ENCODE measurements at places on chromosomes 3 and 15. TPM values are rescaled to one million over a fixed set of nuclear protein-coding genes. Genes with fewer than 3 reads are reported as not detected.

The ARHGAP11A gene
- 53.6 TPM for total RNA-seq

GRCh38 chr15:40087991-40088928, 20.4 kb downstream of the BMF start:
- H3K4me1 ChIP-seq = peaks cover 12% of the 10 kb centered on the region
- peaks cover 17% of the 10 kb centered on the region for H3K36me3 ChIP-seq
- H3K27ac ChIP-seq = no peak overlapping the region
- H3K4me3 ChIP-seq = no peak overlapping the region
- H3K27me3 ChIP-seq = no peaks in the 10 kb centered on the region

- no peaks in the 10 kb centered on the region for H3K27me3 ChIP-seq
- no peak overlapping the region for H3K27ac ChIP-seq
- H3K36me3 ChIP-seq = no peaks in the 10 kb centered on the region
- no peaks in the 10 kb centered on the region for H3K4me1 ChIP-seq
Observed at GRCh38 chr15:63819645-63820044, 14.1 kb downstream of the HERC1 start.

The TRAT1 gene
- total RNA-seq = 0.56 TPM

GRCh38 chr15:25671132-25671531, 192.0 kb downstream of the ATP10A start:
- DNase-seq = no peak
- H3K27me3 ChIP-seq = no peaks in the 10 kb centered on the region
- no peak overlapping the region for H3K4me3 ChIP-seq
- H3K36me3 ChIP-seq = no peaks in the 10 kb centered on the region
- no peak overlapping the region for H3K27ac ChIP-seq

DNA sequence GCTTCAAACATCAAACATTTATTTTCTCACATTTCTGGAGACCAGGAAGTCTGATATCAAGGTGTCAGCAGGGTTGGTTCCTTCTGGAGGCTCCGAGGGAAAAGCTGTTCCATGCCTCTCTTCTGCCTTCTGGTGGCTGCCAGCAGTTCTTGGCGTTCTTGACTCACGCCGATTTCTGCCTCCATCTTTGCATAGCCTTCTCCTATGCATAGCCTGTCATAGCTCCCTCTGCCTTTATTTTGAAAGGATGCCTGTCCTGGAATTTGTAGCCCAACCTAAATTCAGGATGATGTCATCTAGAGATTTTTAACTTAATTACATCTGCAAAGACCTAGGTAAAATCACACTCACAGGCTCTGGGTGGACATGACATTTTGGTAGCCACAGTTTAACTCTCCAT, 70.4 kb downstream of the RGMA start:
- no peaks in the 10 kb centered on the region for H3K27me3 ChIP-seq
- H3K4me3 ChIP-seq = no peak overlapping the region
- H3K36me3 ChIP-seq = peaks cover 20% of the 10 kb centered on the region
- peaks cover 13% of the 10 kb centered on the region for H3K4me1 ChIP-seq

The FILIP1L gene
- total RNA-seq = 3.3 TPM

DNA sequence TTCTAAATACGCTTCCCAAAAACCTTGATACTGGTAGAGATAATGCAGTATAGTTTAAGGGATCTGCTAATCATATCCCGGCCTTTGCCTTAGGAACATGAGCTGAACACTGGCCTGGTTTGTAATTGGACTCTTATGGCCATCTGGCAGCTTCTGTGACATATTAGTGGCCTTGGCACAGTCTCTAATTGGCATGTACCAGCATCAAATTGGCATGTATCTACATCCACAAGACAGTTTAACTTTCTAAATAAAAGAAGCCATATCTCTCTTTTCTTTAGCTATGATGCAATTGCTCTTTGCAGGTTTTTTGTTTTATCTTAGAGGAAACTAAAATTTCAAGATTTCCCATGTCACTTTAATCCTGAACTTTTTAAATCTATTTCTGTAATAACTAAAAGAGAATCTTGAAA, 44.6 kb upstream of the FILIP1L start:
- no peak overlapping the region for H3K27ac ChIP-seq
- H3K4me1 ChIP-seq = no peaks in the 10 kb centered on the region
- no peak overlapping the region for H3K4me3 ChIP-seq
- H3K36me3 ChIP-seq = no peaks in the 10 kb centered on the region
- no peaks in the 10 kb centered on the region for H3K27me3 ChIP-seq
- DNase-seq = no peak

DNA sequence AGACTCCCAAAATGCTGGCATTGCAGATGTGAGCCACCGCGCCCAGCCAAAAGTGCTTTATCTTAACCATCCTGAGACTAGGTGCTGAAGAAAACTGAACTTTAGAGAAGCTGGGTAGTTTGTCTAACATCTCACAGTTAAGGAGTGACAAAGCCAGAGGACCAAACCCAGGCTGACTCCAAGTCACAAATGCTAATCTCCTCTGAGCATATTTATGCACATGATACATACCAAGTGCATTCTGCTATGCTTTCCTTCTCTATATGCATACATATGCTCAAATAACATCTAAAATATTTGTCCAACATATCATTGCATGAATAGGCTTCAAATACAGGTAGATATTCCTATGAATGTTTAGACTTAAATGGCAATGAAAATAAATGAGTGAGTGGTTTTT, 256.9 kb downstream of the CTNNB1 start:
- H3K4me3 ChIP-seq = no peak overlapping the region
- no peaks in the 10 kb centered on the region for H3K27me3 ChIP-seq
- H3K27ac ChIP-seq = no peak overlapping the region
- no peaks in the 10 kb centered on the region for H3K36me3 ChIP-seq

The SLC12A6 gene
- 36.3 TPM for total RNA-seq

DNA sequence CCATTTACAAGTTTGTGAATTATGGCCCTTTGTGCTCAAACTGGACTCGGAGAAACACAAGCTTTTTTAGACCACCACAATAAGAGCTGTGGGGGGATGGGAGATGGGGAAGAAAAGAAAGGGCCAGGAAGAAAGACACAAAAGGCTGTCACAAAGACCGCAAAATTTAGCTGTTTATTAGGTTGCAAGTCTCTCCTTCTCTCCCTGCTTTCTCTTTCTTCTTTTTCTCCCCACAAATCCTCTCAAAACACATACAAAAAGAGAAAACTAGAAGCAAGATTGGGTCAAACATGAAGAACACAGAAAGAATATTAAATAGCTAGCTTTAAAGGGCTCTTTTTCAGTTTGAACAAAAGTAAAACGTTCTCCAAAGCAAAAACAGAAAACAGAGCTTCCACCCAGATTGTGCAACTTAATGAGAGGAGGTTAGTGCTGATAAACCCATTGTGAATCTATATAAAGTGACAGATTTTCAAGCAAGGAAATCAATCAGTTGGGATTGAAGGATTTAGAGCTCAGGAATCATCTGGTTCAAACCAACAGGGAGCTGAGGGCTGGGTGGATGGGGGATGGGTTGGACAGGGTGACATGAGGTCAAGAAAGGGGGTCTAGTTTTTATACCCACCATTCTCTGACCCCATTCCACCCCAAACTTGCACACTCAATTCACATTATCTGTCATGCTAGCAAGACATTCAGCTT, 87.3 kb downstream of the DHX30 start:
- peaks cover 2% of the 10 kb centered on the region for H3K4me1 ChIP-seq
- no peak overlapping the region for H3K27ac ChIP-seq
- peaks cover 6% of the 10 kb centered on the region for H3K36me3 ChIP-seq

- H3K27me3 ChIP-seq = no peaks in the 10 kb centered on the region
- H3K27ac ChIP-seq = no peak overlapping the region
- no peaks in the 10 kb centered on the region for H3K4me1 ChIP-seq
- H3K4me3 ChIP-seq = no peak overlapping the region
Observed at GRCh38 chr3:146823622-146824021, 218.5 kb upstream of the PLSCR5 start.

- H3K4me1 ChIP-seq = no peaks in the 10 kb centered on the region
- no peaks in the 10 kb centered on the region for H3K36me3 ChIP-seq
- no peak for DNase-seq
- no peak overlapping the region for H3K27ac ChIP-seq
- no peak overlapping the region for H3K4me3 ChIP-seq
- no peaks in the 10 kb centered on the region for H3K27me3 ChIP-seq
Observed at GRCh38 chr3:87082796-87083440, 92.0 kb upstream of the VGLL3 start.

DNA sequence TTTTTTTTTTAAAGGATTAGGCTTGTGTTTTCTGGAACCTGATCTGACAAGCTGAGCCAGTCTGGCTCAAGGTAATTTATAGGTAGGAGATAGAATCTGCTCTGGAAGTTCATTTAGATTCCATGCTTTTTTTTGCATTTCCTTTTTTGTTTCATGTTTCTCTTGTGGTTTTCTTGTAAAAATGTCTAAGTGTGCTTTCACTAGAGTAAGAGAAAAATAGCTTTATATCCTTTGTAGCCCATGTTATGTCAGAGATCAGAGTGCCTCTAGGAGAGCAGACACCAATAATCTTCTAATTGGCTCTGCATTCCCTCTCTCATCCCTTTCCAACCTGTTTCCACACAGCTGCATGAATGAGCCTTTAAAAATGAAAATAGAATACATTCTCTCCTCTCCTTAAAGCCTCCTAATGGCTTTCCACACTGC, 389.8 kb upstream of the KCNMB2 start:
- DNase-seq = no peak
- H3K4me1 ChIP-seq = no peaks in the 10 kb centered on the region
- no peak overlapping the region for H3K27ac ChIP-seq
- no peaks in the 10 kb centered on the region for H3K27me3 ChIP-seq
- H3K4me3 ChIP-seq = no peak overlapping the region

- H3K27ac ChIP-seq = no peak overlapping the region
- no peak for DNase-seq
- no peaks in the 10 kb centered on the region for H3K4me1 ChIP-seq
- no peak overlapping the region for H3K4me3 ChIP-seq
- peaks cover 10% of the 10 kb centered on the region for H3K36me3 ChIP-seq
- H3K27me3 ChIP-seq = no peaks in the 10 kb centered on the region
Observed at GRCh38 chr3:149019580-149019979, 28.2 kb downstream of the GYG1 start.

DNA sequence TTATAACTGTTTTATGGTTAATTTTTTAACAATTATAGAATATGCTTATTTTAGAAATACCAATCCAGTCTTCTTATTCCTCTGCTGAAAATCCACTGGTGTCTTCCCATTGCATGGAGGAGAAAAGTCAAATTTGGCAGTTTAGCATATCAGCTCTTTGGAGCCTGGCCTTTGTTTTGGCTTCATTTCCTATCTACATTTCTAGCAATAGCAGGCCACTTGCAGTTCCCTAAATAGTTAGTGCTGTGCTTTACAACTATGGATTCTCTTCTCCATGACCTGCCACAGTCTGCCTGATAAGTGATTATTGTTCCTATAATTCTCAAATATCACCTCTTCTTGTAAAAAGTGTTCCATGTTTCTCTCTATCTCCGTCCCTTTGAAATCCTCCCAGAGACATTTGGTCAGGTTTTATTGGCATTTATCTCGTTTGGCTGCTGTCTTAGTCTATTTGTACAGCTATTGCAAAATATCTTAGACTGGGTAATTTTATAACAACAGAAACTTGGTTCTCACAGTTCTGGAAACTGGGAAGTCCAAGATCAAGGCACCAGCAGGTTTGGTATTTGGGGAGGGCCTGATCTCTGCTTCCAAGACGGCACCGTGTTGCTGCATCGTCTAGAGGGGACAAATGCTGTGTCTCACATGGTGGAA, 8.2 kb upstream of the SEC22A start:
- H3K4me3 ChIP-seq = no peak overlapping the region
- DNase-seq = no peak
- no peaks in the 10 kb centered on the region for H3K27me3 ChIP-seq
- no peak overlapping the region for H3K27ac ChIP-seq
- no peaks in the 10 kb centered on the region for H3K36me3 ChIP-seq

The PLSCR2 gene
- not detected for total RNA-seq

DNA sequence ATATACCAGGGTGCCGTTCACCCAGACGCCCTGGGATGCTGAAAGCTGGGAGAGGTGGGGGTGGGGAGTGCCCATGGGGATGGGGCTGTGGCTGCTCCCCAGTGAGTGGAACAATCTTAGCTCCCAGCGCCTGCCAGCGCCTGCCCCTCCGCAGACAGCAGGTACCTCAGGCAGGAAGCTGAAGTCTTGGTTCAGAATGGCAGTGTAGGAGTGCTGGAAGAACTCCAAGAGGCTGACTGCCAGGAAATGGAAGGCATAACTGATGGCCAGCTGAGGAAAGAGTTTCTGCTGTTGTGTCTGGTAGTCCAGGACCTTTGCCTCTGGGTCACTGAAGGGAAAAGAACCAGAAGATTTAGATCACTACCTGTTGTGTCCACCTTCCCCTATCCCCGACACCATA, 8.4 kb downstream of the ACOX2 start:
- H3K27ac ChIP-seq = no peak overlapping the region
- no peak overlapping the region for H3K4me3 ChIP-seq
- no peak for DNase-seq
- H3K27me3 ChIP-seq = no peaks in the 10 kb centered on the region
- H3K36me3 ChIP-seq = no peaks in the 10 kb centered on the region
- H3K4me1 ChIP-seq = no peaks in the 10 kb centered on the region

DNA sequence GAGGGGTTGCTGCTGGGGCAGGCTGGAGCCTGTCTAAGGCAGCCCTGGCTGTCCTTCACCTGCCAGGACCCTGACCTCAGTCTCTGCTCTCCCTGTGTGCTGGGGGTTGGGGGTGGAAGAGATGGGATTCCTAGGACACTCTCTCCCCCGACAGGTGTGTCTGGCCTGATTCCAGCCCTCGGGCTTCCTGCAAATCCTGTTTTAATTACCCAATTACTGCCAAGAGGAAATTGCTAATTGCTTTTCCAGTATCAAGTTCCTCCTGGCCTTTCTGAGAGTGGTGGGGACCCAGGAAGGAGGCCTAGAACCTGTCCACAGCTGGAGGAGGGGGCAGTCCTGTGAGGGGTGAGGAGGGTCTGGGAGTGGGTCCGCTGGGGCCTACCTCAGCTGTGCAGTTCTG, 15.8 kb downstream of the PLXNA1 start:
- no peak for DNase-seq
- H3K4me1 ChIP-seq = peaks cover 7% of the 10 kb centered on the region
- H3K36me3 ChIP-seq = peaks cover 6% of the 10 kb centered on the region
- no peak overlapping the region for H3K4me3 ChIP-seq
- H3K27me3 ChIP-seq = no peaks in the 10 kb centered on the region

The SKOR1 gene
- total RNA-seq = 0.36 TPM

DNA sequence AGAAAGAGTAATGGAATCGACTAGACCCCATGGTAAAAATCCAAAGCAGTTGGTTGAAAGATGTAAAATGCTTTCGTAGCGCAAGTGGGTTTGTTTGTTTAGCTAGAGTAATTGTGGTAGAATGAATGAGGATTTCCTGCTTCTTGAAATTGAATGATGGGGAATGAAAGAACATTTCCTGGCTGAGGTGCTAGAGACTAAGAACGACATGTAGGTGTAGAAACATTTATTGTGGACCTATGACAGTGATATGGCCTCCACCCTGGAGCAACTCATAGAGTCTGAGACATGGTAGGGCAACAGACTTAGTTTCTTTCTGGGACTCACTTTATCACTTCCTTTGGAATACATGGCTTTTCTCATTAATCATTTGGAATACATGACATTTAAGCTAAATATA, 467.6 kb upstream of the CFAP20DC start:
- no peak for DNase-seq
- H3K4me3 ChIP-seq = no peak overlapping the region
- H3K36me3 ChIP-seq = no peaks in the 10 kb centered on the region

The PDIA5 gene
- total RNA-seq = 24.2 TPM

The ERC2 gene
- total RNA-seq = 0.16 TPM
